MCF 10A (cell line): ENCODE measurements at places on chromosomes 3 and 15. TPM values are rescaled to one million over a fixed set of nuclear protein-coding genes. Genes with fewer than 3 reads are reported as not detected.

- peak; percentile 72 for DNase-seq
- H3K27me3 ChIP-seq = no peaks in the 10 kb centered on the region
- H3K4me3 ChIP-seq = no peak overlapping the region
- peaks cover 6% of the 10 kb centered on the region for H3K4me1 ChIP-seq
These were observed 170.2 kb upstream of the TPRG1 start for GRCh38 chr3:189001559-189001958.

Gene FBXO40
- not detected in 2 replicates for total RNA-seq

GRCh38 chr15:36954486-36954885, 145.9 kb downstream of the MEIS2 start:
- H3K27ac ChIP-seq = no peak overlapping the region
- no peaks in the 10 kb centered on the region for H3K36me3 ChIP-seq
- no peaks in the 10 kb centered on the region for H3K27me3 ChIP-seq
- DNase-seq = no peak
- H3K4me1 ChIP-seq = no peaks in the 10 kb centered on the region

GRCh38 chr3:47577583-47578118, 1.0 kb downstream of the CSPG5 start:
- no peaks in the 10 kb centered on the region for H3K4me1 ChIP-seq
- H3K4me3 ChIP-seq = peak overlapping the region; percentile 62
- DNase-seq = no peak
- H3K36me3 ChIP-seq = no peaks in the 10 kb centered on the region
